ENCODE measurements at places on chromosomes 13 and 19.

DNA sequence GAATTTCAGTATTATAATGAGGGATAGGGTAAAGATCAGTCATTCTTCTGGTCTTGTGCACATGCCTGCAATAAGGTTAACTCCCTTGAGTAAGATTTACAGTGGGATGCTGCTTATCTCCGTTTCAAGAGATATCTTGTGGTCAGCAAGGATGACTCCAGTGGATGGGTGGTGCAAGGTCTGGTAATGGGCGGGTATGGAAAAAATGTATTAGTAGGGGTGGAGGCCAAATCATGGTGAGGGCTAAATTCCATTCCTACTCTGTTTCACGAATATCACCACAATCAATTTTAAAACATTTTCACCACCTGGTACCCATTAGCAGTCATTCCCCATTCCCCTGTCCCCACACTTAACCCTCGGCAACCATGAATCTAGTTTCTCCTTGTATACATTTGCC is 40.6 kb downstream of the CCDC122 start:
- DNase-seq, result no peak

DNA sequence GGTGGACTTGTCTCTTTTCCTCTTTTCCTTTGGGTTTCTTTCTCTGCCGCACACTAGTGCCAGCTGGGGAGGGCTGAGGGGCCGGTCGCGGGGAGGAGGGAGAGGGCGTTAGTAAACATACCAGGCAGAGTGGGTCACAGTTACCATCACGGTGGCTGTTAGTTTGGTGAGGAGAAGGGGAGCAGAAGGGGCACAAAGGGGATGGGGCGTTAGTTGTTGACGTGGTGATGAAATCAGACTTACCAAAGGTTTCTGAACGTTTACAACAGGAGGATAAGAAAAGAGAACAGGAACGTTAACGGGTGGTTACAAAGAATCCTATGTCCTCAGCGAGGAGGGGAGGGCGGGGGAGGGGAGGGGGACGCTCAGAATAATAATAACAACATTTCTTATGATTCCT is 77.9 kb downstream of the PTPRS start:
- DNase-seq, result no peak

DNA sequence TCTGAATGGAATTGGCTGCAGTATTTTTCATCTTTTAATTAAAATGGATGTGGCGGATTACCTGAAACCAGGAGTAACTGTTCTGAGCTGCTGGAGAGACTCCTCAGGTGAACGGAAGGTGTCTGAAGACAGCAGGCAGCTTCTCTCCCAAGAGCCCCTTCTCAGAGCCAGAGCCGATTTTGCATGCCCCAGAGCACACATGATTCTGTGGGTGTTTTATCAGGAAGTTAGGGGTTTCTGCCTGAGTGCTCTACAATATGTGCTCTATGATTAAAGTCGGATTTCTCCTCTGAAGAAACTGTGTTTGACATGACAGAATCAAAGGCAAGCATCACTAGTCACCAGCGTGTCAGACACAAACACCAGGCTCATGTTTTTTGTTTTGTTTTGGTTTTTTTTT is 60.7 kb upstream of the MCF2L start:
- no peak for DNase-seq

GRCh38 chr13:35672611-35673010 is 196.1 kb upstream of the MAB21L1 start:
- no peak for DNase-seq

GRCh38 chr13:44125943-44126469 is 246.3 kb downstream of the LACC1 start:
- no peak for DNase-seq

DNA sequence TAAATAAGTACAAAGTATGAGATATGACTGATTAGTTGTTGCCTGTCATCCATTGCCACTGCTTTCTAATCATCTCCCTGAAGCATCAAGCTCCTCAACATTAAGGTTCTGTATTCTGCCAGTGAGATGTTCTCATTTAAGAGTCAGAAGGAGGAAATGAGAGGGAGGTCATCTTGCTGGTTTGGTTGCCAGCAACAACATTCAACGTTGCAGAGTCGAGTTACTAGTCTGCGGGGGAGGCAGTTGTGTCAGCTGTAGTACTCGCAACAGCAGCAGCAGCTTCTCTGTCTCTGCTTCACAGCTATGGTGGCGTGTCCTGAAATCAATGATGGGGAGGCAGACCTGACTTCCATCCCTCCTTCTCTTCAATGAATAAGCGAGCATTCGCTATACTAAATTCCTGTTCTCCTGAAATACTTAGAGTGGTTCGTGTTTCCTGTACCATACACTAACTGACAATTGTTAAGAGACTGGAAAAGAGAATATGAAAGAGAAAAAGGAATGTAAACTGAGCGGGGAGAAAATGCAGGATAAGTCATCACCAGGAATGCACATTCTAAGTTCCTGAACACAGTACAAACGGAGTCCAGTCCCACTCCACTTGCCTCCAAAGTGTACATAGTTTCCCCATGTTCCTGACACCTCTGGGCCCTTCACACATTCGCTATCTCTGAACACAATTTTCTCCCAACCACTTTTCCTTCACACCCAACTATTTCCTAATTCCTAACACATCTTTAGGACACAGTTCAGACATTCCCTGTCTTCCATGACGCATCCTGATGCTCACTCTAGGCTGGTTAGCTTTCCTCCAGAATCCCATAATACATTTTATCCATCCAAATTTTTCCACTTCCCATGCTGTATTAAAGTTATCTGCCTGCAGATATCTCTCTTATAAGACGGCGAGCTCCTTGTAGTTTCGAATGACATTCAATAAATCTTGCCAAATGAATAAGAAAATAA is 263.0 kb downstream of the KLF12 start:
- no peak for DNase-seq

DNA sequence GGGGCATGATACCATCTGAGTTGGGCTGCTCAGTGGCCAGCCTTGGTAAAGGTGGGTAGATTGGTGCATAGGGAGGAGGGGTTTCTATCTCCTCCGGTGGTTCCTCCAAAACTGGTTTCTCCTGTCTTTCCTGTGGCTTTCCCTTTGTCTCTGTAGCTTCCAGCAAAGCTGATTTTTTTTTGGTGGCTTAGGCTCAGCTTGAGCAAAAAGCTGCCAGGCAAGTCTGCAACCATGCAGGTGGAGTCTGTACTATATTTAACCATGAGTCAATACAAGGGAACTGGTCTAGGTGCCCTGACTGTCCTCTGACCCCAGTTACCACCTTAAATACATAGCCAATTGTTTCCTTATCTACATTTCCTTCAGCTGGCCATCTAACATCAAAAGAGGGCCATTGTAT is 64.0 kb upstream of the ZNF681 start:
- DNase-seq, result no peak

DNA sequence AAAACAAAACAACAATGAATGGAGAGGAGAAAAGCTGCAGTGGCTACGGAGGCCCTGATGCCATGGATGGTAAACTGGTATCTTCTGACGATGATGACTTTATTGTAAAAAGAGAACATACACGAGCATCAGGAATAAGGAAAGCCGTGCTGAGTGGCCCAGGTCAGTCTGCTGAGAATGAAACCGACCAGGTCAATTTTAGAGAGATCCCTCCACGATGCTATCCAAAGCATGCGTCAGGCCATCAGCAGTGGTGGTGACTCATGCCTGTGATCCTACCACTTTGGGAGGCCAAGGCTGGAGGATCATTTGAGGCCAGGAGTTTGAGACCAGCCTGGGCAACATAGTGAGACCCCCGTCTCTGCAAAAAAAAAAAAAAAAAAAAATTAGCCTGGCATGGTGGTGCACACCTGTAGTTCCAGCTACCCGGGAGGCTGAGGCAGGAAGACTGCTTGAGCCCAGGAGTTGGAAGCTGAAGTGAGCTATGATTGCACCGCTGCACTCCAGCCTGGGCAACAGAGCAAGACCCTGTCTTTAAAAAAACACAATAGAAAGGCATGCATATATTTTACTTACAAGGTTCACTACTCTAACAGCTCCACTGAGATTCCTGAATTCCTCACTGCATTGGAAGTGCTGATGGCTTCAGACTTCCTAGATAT is 62.3 kb downstream of the GADD45B start:
- DNase-seq, result no peak

DNA sequence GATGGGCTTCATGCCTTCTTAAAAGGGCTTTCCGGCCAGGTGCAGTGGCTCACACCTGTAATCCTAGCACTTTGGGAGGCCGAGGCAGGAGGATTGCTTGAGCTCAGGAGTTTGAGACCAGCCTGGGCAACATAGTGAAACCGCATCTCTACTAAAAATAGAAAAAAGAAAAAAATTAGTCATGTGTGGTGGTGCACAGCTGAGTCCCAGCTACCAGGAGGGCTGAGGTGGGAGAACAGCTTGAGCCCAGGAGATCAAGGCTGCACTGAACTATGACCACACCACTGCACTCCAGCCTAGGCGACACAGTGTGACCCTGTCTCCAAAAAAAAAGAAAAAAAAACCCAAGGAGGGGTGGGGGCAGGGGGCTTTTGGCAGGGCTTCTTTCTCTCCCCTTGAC is 7.2 kb downstream of the CARS2 start:
- no peak for DNase-seq

DNA sequence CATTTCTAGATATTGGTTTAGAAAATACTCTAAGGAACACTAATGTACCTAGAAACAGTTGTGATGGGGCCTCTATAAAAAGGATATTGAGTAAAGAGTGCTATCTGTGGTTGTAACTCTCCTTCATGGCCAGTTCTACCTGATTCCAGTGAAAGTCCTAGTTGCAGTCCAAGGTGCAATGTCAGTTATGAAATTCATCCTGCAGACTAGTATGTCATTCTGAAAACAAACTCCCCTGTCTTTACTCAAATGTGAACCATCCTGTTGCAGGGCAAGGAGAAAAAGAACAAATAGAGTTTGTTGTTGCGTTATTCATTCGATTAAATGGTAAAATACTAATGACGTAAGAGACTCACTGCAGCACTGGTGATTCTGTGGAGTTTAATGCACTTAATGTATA is 18.3 kb upstream of the N4BP2L1 start:
- DNase-seq, result no peak

GRCh38 chr13:100333141-100333540 is 244.2 kb downstream of the PCCA start:
- no peak for DNase-seq

- DNase-seq, result no peak
Measured at GRCh38 chr13:50779443-50780200, 63.9 kb downstream of the DLEU7 start.

DNA sequence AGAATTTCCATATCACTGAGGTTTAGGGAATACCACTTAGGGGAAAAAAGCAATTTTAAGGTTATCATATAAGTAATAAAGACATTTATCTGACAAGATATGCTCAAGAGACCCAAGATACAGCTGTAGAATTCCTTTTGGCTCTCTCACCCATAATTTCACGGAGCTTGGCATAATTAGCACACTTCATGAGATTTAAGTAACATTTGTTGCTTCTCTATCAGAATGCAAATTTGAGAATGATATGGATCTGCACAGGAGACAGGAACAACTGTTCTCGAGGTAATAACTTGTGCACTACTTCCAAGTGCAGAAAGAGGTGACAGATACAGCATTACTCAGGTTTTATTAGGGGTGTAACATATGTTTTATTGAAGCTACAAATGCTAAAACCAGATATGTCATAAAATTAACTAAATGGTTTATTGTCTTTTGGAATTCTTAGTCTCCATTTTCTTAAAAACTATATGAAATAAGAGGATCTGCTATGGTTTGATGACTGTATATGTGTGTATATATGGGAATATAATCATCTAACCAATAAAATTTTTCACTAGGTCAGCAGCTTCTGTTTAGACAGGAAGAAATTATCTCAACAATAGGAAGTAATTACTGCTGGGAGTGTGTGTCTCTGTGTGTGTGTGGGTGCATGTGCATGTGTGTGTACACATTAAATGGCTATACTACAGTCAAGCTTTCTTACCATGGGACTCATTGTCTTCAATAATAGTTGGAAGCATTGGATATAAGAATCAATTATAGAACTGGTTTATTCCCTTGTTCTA is 401.3 kb downstream of the PCDH17 start:
- DNase-seq, result no peak

- no peak for DNase-seq
Measured at GRCh38 chr13:102028206-102028605, 373.6 kb downstream of the FGF14 start.

DNA sequence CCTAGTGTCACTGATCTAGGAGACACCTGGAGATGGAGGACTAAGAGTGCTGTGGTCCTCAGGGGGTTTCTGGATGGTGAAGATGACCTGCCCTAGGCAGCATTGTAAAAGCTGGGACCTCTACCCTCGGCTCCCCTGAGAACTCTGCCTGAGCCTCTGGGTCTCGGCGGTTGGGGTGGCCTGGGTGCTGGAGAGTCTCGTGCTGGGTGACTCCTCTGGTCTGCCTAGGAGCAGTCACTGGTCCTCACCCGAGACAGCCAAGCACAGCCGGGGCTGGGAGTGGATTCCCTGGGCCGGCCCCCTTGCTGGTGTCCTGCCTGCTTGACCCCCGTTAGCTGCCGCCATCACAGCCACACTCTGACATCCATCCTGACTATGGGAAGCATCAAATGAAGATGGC is 6.7 kb downstream of the KCTD15 start:
- DNase-seq, result no peak
